ENCODE measurements at places on chromosomes 1 and 21. TPM values are rescaled to one million over a fixed set of nuclear protein-coding genes. Genes with fewer than 3 reads are reported as not detected.
A peak's percentile ranks its signal among the peaks of the same experiment; 100 is the strongest.

DNA sequence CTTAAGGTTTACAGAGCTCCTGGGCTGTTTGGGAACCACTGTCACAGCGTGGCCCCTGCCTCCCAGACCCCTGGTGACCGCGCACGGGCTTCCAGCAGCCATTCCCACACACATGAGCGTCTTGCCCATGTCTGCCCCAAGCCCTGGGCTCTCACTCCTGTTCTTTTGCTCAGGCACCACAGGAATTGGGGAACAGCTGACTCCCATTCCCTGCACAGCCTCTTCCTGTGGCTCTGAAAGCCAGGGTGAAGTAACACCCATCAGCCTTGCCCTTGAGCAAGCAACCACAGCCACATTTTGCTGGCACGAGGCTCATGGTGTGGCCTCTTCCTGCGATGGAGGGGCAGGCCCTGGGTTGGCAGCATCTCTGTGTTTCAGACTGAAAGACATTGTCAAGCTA lies 14.3 kb upstream of the GPR157 start:
- no peak for DNase-seq

GRCh38 chr1:16145030-16145661 lies 10.7 kb downstream of the EPHA2 start:
- DNase-seq: no peak

DNA sequence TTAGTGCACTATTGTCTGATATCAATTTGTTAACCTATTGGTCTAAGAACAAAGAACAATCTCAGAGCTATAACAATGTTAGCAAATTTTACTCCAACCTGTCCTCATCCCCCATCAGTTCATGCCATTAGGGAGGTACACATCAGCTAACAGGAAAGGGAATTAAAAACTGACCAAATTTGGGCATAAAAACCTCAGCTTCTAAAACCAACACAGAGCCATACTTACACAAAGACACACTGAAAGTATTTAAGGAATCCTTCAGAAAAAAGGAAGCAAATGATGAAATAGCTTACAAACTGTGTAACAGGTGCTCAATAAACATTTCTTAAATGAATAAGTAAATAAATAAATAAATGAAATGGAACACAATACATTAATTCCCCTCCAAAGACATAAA lies 89.2 kb downstream of the TTLL7 start:
- no peak for DNase-seq

- no peak for DNase-seq
Observed at GRCh38 chr1:119084798-119085197, 55.7 kb downstream of the WARS2 start.

GRCh38 chr1:68093737-68094136 lies 43.3 kb upstream of the DIRAS3 start:
- DNase-seq: no peak

DNA sequence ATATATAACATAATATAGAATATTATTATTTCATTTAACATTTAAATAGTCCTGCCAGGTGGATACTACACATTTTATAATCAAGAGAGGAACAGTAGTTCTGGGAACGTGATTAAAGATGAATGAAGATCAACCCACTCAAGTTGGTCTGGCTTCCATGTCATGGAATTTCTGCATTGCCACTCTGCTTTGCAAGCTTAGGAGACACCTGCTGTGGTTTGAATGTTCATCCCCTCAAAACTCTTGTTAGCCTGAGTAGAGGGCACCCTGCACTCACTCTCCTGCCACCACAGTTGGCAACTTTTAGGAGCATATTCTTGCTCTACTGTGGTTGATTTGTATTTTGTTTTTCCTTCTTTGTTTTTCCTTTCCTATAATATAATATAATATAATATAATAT lies 153.2 kb downstream of the GLUL start:
- no peak for DNase-seq

DNA sequence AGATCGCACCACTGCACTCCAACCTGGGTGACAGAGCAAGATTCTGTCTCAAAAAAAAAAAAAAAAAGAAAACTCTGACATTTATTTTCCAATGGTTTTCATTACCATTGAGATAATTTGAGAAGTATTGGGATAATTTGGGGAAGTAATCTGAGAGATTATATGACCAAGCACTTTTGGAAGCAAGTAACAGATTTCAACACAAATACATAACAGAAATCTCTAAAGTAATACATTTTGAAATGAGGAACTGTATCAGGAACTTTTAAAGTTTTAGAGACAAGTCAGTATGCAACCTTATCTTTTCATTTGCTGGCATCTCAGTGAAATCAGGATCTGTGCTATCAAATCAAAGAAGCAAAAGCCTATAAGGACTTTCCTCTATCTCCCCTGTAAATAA lies 25.4 kb upstream of the SLC16A1 start:
- no peak for DNase-seq

DNA sequence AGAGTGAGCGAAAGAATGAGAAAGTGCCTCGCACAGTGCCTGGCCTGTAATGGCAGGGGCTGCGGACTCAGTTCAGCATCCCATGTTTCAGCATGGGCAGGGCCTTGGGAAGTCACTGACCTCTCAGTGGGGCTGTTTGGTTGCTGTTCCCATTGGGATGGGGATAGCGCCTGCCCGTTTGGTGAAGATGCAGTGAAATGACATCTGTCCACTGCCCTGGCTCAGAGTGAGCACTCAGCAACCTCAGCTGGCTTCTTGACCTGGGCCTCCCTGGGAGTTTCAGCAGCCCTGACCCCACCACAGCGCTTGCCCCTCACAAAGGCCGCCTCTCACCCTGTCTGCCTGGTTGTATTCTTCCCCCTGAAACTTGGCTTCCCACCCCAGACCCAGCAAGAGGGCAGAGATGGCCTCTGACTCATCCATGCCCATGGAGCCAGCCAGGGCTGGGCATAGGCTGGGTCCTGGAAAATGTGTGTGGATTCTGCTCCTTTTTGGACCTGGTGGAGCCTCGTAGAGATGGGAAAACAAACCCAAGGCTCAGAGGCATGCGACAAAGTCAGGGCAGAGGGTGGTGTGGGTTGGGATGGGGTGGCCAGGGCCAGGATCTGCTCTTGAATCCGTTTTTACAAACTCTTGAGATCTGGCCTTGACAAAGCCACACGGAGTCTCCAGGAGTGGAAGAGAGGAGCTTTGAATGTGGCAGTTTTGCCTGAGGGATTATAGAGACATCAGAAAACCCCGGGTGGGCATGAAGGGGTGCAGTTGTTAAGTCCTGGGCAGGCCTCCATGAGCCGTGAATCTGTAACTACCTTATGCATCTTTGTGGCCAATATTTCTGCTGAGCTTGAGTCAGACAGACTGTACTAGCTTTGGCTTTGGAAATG lies 1.2 kb downstream of the XKR8 start:
- DNase-seq: no peak

GRCh38 chr1:211724687-211725196 lies 49.3 kb upstream of the NEK2 start:
- no peak for DNase-seq

GRCh38 chr1:101741910-101742309 lies 254.8 kb downstream of the OLFM3 start:
- no peak for DNase-seq

- no peak for DNase-seq
Observed at GRCh38 chr1:100752791-100753190, 33.2 kb downstream of the VCAM1 start.

GRCh38 chr1:229406798-229407197 lies 27.1 kb downstream of the ACTA1 start:
- DNase-seq: no peak

DNA sequence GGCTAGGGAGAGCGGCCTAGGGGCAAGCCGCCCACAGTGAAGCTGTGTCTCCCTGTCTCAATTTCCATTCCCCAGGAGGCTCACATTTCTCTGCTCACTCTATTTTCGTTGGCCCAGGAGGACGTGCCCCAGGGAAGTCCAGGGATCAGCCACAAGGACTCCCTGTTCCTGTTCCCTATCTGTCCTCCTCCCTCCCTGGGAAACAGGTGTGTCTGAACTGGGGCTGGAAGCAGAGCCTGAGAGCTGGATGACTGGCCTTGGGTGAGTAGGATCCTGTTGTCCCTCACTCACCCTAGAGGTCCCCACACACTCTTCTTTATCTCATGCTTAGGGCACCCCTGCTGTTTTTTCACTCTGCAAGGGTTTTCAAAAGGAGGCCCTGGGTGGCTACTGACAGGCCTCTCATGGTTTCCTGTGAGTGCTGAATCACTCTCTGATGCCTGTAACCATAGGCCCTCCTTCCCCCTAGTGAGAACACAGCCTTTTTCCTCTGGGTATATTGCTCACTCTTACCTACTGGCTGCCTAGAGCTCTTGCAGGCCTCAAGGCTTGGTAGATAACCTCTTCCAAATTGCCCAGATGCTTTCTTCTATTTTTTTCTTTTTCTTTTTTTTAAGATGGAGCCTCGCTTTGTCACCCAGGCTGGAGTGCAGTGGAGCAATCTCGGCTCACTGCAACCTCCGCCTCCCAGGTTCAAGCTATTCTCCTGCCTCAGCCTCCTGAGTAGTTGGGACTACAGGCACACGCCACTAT lies 3.3 kb upstream of the UTP11 start:
- peak; percentile 81 for DNase-seq

DNA sequence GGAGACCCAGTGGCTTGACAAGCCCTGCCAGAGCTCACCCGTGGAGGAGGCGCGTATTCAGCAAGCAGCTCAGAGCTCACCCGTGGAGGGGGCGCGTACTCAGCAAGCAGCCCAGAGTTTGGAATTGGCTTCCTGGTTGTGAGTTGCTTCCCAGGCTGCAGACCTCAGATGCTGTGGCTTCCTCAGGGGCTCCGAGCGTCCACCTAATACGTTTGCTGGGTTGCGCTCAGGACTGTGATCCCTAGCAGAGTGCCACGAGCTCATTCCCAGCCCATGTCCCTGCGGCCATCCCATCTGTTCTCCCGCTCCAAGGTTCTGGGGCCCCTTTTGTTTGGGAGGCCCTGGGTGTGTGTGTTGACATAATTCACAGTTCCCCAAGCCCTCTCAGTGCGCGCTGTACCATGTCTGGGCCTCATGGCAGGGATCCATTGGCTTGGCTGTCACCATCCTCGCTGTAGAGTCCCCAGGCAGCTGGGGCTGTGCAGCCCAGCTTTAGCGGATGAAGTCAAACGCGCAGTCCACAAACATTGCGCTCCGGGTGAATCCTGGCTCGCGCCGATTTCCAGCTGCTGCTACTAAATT lies 3.6 kb downstream of the AJAP1 start:
- DNase-seq: no peak

DNA sequence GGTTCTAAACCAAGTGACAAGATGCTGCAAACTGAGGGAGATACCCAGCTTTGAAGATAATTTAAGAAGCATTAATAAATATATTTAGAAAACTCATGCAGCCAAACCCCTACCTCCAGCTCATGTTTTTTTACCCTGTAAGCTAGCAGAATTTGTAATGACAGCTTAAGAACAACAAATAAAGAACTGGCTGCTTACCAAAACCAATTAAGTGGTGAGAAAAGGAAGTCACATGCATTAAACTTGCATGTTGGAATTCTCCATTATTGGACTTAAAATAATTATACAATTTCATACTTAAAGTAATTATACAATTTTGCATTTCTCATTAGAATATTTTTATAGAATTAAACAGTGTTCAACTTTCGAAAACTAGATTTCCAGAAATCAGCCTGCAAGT lies 75.6 kb upstream of the CNIH3 start:
- DNase-seq: no peak

- no peak for DNase-seq
Observed at GRCh38 chr1:24186993-24187790, at the start of gene IFNLR1. Gene IFNLR1, minus strand, starts transcription at chr1:24187289. Its CDS starts 41 bp downstream, at chr1:24187248.

DNA sequence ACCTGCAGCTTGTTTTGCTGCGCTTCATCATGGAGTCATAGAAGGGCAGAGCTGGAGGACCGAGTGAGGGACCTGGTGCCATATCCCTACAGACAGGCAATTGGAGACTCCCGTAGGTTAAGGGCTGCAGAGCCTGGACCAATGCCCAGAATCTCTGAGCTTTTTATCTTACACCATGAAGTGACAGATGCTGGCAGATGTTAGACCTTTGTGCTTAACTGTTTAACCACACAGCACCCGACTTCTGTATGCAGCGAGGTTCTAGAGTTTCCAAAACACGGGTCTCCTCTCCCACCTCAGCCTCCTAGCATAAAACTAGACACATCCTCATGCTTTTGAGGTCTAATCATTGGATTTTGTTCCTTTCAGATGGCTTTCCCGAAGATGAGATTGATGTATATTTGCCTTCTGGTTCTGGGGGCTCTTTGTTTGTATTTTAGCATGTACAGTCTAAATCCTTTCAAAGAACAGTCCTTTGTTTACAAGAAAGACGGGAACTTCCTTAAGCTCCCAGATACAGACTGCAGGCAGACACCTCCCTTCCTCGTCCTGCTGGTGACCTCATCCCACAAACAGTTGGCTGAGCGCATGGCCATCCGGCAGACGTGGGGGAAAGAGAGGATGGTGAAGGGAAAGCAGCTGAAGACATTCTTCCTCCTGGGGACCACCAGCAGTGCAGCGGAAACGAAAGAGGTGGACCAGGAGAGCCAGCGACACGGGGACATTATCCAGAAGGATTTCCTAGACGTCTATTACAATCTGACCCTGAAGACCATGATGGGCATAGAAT lies 47.6 kb downstream of the B3GALT5 start:
- DNase-seq: peak; percentile 28

GRCh38 chr1:57489358-57490036 lies 65.6 kb upstream of the DAB1 start:
- no peak for DNase-seq

DNA sequence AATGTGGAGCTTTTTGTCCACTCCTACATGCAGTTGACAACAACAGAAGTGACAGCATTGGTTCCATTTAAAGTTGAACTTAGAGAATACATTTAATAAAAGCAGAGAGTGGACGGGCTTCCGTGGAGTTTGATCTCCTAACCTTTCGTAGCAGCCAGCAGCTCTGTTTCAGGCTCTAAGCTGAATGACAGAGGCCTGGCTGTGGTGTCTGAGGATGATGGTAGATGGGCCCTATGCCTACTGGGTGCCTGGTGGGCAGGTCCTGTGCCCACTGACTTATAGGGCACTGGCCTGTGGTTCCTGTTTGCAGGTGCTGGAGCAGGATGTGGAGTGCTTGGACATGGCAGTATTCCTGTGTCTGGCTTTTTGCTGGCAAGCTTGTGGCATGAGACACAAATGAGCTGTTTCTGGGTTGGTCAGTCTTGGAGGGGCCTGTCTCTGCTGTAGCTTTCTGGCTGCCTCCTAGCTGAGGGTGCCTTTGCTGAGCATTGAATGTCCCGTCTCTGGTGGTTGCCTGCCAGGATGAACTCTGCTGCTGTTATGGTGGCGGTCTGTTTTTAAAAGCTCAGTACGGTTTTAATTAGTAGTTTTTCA lies 54.6 kb downstream of the PRDM2 start:
- DNase-seq: no peak

Gene GPR153
- 4.6 TPM for total RNA-seq

Gene HORMAD1
- 0.43 TPM for total RNA-seq

Gene CD101
- total RNA-seq: 1.4 TPM

Gene LDLRAD1
- not detected for total RNA-seq

Gene NPPB
- not detected for total RNA-seq

Gene NBPF4
- not detected for total RNA-seq

Gene UTS2
- 0.70 TPM for total RNA-seq

Gene MRPS21
- 56.5 TPM for total RNA-seq

Gene OR2T33
- not detected for total RNA-seq

Gene CNKSR1
- total RNA-seq: 2.5 TPM

Gene DR1
- total RNA-seq: 73.6 TPM
